NCI-H524 treated with DMSO at 0.1 percent for 48 hours (cell line): ENCODE measurements at places on chromosomes 6 and 20.

DNA sequence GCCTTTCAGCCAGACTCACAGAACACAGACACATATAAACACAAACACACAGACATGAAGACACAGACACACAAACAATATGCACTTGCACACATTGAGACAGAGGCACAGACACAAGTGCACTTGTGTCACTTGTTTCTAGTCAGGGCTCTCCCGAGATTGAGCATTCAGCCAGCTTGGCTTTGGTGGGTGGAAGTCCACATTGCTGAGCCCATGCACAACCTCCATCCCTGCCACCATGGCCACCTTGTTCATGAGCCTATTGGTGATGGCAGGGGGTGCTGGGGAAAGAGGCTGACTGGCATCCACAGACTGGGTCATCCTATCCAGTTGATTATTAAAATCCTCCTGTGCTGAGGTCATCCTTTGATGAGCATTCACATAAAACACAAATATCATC lies 11.5 kb upstream of the CST7 start:
- no peak for DNase-seq

GRCh38 chr6:15796130-15796771 lies 133.4 kb upstream of the DTNBP1 start:
- no peak for DNase-seq

DNA sequence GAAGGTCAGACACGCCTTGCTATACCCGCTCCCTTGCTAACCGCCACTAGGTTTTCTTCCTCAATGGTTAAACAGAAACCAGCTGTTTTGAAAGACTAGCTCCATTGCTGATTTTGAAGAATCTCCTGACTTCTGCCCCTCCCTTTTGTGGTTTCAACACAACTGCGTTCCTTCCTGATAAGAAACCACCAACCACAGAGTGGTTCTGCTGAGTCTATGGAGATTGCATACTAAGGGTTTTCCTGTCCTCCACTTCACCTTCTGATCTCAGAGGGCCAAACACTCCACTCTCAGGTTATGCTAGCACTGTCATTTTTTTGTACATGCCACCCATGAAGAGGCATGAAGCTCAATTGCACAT lies 207.9 kb downstream of the MYLK4 start:
- DNase-seq = no peak

GRCh38 chr6:93574299-93574698 lies 154.9 kb upstream of the EPHA7 start:
- no peak for DNase-seq

GRCh38 chr6:2798586-2799134 lies 33.5 kb downstream of the WRNIP1 start:
- DNase-seq = no peak

GRCh38 chr6:136226674-136227377 lies 23.3 kb downstream of the MTFR2 start:
- DNase-seq = no peak

DNA sequence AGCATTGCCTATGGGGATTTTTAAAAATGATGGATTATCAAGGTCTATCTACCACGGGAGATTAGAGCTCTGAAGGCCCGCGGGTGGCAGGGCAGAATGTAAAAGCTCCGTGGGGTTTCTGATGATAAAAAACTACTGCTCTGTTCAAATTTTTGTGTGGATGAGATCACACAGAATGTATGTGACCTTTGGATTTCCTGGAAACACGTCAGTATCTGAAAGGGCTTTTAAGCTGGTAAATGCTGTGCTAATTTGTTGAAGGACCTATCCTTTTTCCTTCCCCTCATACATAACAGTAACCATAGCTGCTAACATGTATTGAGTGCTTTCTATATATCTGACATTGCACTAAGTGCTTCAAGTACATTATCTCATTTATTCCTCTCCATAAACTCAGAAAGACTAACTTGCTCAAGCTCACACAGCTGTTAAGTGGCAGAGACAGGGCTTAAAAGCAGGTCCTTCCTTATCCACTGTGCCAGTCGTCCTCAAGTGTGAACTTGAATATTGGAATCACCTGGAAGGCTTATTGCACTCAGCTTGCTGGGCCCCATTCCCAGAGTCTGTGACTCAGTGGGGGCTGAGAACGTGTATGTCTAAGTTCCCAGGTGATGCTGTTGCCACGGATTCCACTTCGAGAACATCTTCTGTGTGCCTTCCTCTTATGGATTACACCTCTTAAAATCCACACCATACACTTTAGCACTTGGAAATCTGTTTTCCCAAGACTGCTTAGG lies 1.9 kb upstream of the TMEM242 start:
- DNase-seq = no peak

GRCh38 chr20:48686238-48687116 lies 141.3 kb downstream of the PREX1 start:
- DNase-seq = peak; percentile 90

DNA sequence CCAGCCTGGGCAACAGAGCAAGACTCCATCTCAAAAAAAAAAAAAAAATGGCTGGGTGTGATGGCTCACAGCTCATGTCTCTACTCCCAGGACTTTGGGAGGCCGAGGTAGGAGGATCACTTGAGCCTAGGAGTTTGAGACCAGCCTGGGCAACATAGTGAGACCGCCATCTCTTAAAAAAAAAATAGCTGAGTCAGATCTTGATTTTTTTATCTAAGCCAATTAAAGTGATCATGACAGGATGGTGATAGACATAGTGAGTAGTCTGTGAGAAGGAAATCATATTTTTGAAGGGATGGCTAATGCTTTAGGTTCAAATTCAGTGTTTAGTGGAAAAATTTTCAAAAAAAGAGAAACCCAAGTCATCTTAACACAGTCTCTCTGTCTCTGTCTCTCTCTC lies 114.6 kb upstream of the JARID2 start:
- DNase-seq = no peak

GRCh38 chr20:49187330-49187850 lies 744 bp downstream of the STAU1 start:
- DNase-seq = no peak

DNA sequence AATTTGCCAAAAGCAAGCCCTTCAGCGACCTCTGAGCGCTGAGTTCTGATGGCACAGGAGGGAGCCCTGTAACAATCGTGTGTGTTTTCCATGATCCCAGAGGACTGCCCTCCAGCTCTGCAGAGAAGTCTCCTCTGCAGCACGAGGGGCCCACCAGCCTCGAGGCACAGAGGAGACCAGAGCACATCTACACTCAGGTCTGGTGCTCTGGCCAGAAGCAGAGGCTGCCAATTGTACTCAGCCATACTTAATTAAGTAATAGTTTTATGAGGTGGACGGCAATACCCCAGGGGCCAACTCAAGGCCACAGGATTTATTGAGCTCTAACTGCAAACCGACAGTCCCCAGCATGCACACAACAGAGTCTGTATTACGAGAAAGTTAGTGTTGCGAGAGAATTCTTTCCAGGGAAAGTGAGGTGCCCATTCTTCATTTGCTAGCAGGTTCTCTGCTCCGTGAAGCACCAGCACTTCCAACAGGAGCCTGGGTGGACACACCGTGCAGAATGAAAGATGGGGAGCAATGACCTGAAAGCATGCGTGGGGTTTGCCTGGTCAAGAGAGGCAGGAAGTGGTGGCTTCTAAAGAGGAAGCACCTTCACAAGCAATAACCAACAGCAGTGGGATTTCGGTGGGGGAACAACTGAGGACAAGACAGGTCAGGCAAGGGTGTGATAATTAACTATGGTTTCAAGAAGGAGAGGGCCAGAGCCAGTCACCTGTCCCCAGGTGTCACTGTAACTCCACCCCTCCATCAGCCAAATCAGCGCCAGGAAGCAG lies 92.8 kb upstream of the FOXC1 start:
- no peak for DNase-seq

DNA sequence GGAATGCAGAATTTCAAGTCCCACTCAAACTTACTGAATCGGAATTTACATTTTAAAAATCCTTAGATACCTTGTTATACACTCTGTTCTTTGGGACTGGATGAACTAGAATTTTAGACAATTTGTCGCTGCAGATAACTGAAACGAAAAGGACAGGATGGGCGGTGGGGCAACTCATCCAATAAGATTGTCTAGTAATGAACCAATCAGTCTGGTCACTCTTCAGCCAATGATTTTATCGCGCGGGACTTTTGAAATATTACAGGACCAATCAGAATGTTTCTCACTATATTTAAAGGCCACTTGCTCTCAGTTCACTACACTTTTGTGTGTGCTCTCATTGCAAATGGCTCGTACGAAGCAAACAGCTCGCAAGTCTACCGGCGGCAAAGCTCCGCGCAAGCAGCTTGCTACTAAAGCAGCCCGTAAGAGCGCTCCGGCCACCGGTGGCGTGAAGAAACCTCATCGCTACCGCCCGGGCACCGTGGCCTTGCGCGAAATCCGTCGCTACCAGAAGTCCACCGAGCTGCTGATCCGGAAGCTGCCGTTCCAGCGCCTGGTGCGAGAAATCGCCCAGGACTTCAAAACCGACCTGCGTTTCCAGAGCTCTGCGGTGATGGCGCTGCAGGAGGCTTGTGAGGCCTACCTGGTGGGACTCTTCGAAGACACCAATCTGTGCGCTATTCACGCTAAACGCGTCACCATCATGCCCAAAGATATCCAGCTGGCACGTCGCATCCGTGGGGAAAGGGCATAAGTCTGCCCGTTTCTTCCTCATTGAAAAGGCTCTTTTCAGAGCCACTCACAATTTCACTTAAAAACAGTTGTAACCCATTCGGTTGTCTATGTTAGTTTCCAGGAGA lies 41.9 kb upstream of the HFE start:
- no peak for DNase-seq

GRCh38 chr20:35355372-35355771 lies 56.4 kb downstream of the UQCC1 start:
- DNase-seq = no peak

DNA sequence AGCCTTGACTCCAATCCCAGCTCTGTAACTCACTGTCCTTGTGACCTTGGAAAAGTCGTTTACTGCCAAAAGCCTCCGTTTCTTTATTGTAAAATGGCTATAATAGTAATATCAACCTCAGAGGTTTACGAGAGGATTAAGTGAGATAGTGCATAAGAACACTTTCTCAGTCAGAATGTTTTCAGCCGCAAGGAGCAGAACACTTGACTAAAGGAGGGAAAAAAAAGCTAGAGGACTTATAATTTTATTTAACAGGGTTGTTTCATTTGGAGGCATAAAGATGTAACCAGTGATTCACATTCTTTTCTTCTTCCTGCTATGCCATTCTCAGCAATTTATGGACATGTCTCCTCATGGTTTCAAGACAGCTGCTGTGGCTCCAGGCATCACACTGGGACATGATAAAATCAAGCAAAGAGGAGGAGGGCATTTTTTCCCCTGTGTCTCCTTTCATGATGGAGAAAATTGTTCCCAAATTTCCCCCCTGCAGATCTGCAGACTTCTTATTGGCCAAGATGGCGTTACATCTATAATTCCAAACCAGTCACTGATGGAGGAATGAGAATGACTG lies 143.0 kb upstream of the PTPN1 start:
- no peak for DNase-seq
